ENCODE measurements at places on chromosomes 6 and 20.

GRCh38 chr20:5504061-5504739 is 187.4 kb upstream of the PROKR2 start:
- peak; percentile 80 for DNase-seq

GRCh38 chr6:47674673-47675072 is 23.7 kb upstream of the ADGRF4 start:
- DNase-seq, result no peak

GRCh38 chr6:73823046-73823735 is 127.2 kb downstream of the CD109 start:
- DNase-seq, result no peak

DNA sequence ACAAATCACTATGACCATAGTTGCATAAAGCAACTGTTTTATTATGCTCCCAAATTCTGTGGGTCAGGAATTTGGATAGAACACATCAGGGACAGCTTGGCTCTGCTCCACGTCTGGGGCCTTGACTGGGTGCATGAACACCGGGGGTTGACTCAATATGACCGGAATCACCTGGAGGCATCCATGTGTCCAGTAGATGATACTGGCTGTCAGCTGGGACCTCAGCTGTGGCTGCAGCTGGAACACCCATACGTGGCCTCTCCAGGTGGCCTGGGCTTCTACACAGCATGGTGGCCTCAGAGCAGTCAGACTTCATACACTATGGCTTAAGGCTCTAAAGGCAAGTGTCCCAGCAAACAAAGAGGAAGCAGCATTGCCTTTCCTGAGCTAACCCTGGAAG is 113.4 kb downstream of the NRN1 start:
- DNase-seq, result no peak

GRCh38 chr20:4011226-4011975 is 4.0 kb downstream of the RNF24 start:
- no peak for DNase-seq

GRCh38 chr20:4978050-4978918 is 23.0 kb downstream of the SLC23A2 start:
- DNase-seq, result no peak

DNA sequence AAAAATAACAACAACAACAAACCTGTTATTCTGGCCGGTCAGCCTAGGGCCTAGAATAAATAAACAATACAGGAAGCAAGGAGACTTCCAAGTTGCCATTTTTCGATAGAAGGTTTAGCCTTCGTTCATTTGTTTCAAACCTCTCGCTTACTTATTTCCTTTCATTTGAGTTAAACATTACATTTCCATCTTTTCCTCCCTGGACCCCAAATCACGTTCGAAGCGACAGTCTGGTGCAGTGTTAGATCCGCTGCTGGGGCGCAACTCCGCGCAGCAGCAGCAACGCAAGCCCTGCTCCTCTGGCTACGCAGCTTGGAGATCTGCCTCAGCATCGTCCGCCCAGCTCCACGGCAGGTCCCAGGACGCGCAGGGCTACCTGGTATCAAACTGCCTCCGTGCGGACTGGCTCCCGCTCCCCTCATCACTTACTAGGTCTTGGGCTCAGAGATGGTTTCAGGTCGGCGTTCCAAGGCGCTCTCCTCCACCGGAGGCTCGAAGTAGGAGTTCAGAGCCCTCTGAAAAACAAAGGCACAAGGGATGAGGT is 530 bp downstream of the TDP2 start:
- DNase-seq, result peak; percentile 28
